AG10803 (cell line): ENCODE measurements at places on chromosomes 5 and 9.
A peak's percentile ranks its signal among the peaks of the same experiment; 100 is the strongest.

DNA sequence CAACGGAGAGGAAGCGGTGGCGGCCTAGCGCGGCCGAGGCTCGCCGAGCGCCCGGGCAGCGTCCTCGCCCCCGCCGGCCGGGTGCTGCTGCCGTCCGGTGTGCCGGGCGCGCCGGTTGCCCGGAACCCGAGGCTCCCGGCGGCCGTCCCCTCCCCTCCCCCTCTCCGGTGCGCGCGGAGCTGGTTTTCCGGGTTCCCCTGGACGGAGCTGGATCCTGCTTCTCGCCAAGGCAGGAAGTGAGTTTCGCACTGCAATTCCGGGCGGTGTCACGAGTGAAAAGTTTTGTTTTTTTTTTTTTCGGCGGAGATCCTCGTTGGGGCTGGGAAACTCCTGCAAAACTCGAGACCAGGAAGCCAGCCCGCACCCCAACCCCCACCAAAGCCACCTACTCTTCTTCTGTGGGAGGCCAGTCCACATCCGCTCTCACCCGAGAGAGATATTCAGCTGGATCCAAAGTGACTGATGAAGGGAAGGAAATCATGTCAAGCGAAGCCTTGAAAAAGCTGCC, at the start of gene ERBIN:
TSS of gene ERBIN (plus strand) at position 300 of the 508 bp plus-strand sequence. CDS start 66,144 bp downstream, outside the sequence.
- DNase-seq: peak; percentile 90

DNA sequence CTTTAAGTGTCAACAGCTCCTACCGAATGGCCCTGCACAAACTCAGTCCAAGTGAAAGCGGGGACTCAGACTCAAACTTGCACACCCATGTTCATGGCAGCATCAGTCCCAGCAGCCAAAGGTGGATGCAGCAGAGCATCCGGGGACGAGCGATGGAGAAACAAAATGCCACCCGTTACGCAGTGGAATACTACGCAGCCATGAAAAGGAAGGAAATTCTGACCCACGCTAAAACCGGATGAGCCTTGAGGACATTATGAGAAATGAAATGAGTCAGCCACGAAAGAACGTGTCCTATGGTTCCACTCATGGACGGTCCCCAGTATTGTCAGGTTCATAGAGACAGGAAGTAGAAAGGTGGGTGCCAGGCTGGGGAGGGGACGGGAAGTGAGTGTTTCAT, 48.6 kb upstream of the NOTCH1 start:
- DNase-seq: no peak

DNA sequence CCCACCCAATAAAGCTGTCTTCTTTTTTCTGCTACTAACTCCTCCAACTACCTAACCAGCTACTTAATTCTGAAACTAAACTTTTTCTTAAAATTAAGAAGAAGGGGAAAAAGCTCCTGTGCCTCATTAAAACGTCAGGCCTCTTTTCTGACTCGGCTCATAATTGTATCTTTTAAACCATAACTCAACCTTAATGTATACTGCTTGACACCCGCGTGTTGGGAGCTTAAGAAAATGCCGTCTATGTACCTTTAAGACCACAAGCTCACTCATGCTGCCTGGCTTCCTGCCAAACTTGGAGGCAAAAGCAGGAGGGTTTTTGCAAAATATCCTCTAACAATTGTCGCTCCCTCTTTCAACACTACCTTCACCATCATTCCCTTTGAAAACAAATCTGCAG, 5.0 kb downstream of the EBF1 start:
- DNase-seq: peak; percentile 82

DNA sequence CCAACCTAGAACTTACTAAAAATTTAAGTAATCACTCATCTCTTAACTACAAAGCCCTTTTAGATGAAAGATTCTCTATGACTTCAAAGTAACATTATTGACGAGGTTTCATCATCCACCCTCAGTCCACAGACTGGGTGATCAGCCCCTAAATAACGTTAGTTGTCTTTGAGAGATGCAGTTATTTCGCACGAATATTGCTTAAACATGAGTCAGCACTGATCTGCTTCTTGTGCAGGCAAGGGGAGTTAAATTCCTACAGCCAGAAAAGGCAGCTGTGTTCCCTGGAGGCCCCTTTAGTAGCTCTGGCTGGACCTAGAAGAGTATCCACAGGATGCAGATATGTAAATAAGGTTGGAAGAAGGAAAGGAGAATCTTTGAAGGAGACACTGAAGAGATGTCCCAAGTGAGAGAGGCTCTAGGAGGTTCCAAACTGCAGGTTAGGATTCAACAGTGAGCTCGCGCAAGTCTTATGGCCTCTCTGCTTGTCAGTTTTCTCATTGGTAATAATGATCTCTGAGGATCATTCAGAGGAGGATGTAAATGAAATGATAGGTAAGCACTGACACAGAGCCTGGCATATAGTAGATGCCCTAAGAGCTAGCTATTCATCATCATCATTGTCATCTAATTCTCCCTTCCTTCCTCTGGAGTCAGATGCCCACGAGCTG, 122.2 kb upstream of the MAN2A1 start:
- peak; percentile 58 for DNase-seq

GRCh38 chr9:32376285-32376684, 8.2 kb upstream of the ACO1 start:
- DNase-seq: peak; percentile 25

GRCh38 chr5:16936989-16937438, 926 bp upstream of the MYO10 start:
- no peak for DNase-seq

- DNase-seq: no peak
These were observed 13.1 kb upstream of the ALDOB start for GRCh38 chr9:101448680-101449070.

DNA sequence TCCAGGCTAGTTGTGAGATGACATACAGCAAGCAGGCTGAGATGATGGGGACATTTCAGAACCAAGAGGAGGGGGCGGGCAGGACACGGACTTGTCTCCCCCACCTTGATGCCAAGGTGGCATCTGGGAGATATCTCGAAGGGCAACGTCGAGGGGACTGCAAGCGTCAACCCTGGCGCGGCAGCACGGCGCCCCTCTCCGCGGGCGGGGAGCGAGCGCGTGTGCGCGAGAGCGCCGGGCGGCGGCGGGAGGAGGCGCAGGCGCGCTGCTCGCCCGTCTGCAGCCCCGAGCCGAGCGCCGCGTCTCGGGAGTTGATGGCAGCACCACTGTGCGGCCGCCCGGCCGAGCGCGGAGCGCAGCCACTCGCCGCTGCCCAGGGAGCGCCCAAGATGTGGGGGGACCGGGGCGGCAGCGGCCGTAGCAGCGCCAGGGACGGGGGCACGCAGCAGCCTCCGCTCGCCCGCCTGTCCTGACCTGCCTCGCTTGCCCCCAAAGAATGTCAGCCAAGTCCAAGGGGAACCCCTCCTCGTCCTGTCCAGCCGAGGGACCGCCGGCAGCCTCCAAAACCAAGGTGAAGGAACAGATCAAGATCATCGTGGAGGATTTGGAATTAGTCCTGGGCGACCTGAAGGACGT, at the start of gene PRR16:
TSS of gene PRR16 (plus strand) at position 310 of the 636 bp plus-strand sequence.
- peak; percentile 71 for DNase-seq

DNA sequence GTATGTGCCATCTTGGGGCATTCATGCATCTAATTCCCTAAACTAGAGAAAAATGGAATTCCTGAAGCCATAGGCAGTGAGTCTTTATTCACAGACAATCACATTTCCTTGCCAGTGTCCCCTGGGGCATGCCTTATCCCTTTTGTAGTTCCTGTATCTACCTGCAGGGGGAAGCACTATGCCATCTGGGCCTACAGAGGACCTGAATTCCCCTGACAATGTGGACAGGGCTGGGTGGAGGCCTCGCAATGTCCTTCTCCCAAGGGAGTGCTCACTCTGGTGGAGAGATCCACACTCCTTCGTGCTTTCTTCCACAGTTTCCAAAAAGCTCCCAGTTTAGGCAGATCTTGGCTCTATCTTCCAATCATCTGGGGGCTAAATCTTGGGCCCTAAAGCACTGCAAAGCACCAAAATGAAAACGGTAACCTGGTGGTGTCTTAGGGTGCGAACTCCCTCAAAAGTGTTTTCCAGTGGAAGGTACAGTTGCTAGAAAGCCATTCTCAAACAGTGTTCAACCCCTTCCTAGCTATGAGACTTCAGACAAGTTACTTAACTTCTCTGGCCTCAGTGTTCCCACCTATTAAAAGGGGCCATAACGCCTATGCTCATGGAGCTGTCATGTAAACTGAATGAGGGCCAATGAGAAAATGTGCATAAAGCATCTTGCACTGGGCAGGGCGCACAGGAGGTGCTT, 17.5 kb downstream of the WHRN start:
- DNase-seq: peak; percentile 67
